HFFc6 (cell line): ENCODE measurements at places on chromosomes 6 and 20. TPM values are rescaled to one million over a fixed set of nuclear protein-coding genes. Genes with fewer than 3 reads are reported as not detected.

DNA sequence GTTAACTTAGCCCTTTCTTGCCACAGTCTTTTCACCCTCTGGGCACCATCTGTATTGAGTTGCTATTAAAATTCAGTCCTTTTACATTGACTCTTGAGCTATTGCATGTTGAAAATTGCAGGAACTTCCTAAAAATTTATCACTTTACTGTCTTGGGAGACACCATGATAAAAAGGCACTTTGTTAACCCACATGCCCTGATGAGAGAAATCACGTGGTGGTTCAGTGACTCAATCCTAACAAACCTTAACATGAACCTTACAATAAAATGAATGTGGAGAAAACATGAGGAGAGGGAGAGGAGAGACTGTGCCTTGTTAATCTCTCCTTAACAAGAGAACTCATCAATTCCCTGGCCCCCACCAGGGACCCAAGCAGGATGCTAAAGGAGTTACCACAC lies 30.8 kb downstream of the GSTA4 start:
- H3K4me3 ChIP-seq = no peak overlapping the region
- no peaks in the 10 kb centered on the region for H3K4me1 ChIP-seq
- DNase-seq = no peak
- no peak overlapping the region for H3K27ac ChIP-seq

DNA sequence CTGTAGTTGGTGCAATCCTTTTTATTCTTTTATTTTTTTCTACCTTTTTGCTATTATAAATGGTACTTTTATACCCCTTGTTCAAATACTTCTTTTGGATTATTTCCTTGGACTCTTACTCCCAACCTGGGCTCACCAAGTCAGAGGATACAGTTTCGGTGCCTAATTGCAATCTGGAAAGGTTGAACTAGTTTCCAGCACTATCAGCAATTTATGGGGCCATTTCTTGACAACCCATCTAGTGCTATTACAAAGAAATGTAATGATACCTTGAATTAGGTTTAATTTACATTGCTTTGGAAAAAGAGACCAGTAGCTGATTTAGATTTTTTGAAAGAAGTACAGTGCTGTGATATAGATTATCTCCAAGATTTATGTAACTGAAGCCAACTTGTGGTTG lies 5.2 kb downstream of the PTPRA start:
- no peaks in the 10 kb centered on the region; the same call in 1 of the 2 replicates for H3K27me3 ChIP-seq
- 0 out of 2 replicates have a peak, but pooled peaks cover 5% of the 10 kb centered on the region for H3K36me3 ChIP-seq
- peaks cover 48% of the 10 kb centered on the region for H3K4me1 ChIP-seq
- DNase-seq = no peak

GRCh38 chr6:162963861-162964260 lies 236.1 kb downstream of the PACRG start:
- peaks cover 12% of the 10 kb centered on the region for H3K36me3 ChIP-seq
- peak overlapping the region; percentile 89 for H3K27ac ChIP-seq
- peaks cover 8% of the 10 kb centered on the region for H3K27me3 ChIP-seq

LHFPL5 gene
- not detected in 3 replicates for total RNA-seq

KCNG1 gene
- 3.3 to 5.8 TPM (median 5.2 TPM) in 3 replicates for total RNA-seq
